ENCODE measurements at places on chromosomes 5 and 9. TPM values are rescaled to one million over a fixed set of nuclear protein-coding genes. Genes with fewer than 3 reads are reported as not detected.

GRCh38 chr5:1540831-1541701, 17.3 kb upstream of the LPCAT1 start:
- peaks cover 2% of the 10 kb centered on the region for H3K27me3 ChIP-seq
- peak overlapping the region; percentile 88 for H3K27ac ChIP-seq
- no peak overlapping the region for H3K4me3 ChIP-seq
- no peaks in the 10 kb centered on the region for H3K36me3 ChIP-seq

Gene CMYA5
- total RNA-seq, result 213 TPM

Gene ANKRD55
- not detected for total RNA-seq

- DNase-seq, result no peak
- no peaks in the 10 kb centered on the region for H3K4me1 ChIP-seq
- no peaks in the 10 kb centered on the region for H3K36me3 ChIP-seq
- no peak overlapping the region for H3K4me3 ChIP-seq
- no peaks in the 10 kb centered on the region for H3K27me3 ChIP-seq
- H3K27ac ChIP-seq, result no peak overlapping the region
These were observed 556.8 kb upstream of the DMAC1 start for GRCh38 chr9:8356406-8356805.

Gene SCGB3A2
- total RNA-seq, result not detected

Data from muscle of leg (tissue), 16 donors.